ENCODE measurements at places on chromosomes 5 and 9. TPM values are rescaled to one million over a fixed set of nuclear protein-coding genes. Genes with fewer than 3 reads are reported as not detected.
A peak's percentile ranks its signal among the peaks of the same experiment; 100 is the strongest.

GRCh38 chr5:73189871-73190376, 16.9 kb downstream of the TMEM174 start:
- no peaks in the 10 kb centered on the region for H3K4me1 ChIP-seq
- no peak overlapping the region for H3K4me3 ChIP-seq
- peak; percentile 24 for DNase-seq
- H3K27ac ChIP-seq, result no peak overlapping the region

DNA sequence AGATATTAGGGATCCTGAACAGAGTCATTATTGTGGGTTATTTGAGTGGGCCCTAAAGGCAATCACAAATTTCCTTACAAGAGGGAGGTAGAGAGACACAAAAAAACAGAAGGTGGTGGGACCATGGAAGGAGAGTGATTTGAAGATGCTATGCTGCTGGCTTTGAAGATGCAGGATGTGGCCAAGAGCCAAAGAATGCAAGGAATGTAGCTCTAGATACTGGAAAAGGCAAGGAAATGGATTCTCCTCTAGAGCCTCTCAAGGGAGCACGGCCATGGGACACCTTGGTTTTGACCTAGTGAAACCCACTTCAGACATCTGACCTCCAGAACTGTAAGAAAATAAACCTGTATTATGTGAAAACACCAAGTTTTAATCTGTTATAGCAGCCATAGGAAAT, 53.8 kb downstream of the TTC39B start:
- no peak overlapping the region for H3K27ac ChIP-seq
- H3K36me3 ChIP-seq, result no peaks in the 10 kb centered on the region
- H3K4me1 ChIP-seq, result no peaks in the 10 kb centered on the region
- H3K4me3 ChIP-seq, result no peak overlapping the region

DNA sequence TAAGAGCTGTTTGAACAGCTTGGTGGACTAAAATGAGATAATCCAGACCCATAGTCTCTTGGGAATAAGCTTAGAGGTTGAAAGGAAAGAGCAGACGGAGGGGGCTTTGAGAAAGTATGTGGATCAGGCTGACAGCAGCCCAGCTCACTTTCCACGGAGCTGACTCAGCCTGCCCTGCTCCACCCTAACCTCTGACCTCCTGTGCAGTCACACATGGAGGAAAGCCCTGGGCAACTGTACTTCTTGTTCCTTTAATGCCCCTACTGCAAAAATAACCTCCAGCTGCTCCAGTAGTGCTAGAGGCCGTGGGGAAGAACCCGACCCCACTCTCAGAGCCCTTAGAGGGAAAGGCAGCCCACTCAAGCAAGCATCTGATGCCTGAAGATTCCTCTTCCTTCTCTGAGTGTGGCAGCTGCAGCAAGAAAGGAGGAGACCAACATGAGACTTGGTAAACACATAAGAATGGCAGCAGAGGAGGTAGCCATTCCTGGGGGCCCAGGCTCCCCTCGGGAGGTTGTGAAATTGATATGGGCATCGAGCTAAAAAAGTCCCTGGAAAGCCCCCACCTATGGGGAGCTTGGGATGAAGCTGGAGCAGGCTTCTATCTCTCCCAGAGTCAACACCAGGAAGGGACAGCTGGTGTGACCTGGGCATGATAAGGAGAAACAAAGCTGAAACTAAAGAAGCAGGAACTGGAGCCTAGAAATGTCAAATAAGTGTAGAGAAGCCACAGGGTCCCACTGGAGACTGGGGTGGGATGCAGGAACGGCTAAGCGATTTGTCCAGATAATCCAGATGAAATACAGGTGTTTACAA, 204.3 kb downstream of the PIK3R1 start:
- DNase-seq, result peak; percentile 51
- H3K36me3 ChIP-seq, result no peaks in the 10 kb centered on the region
- peaks cover 7% of the 10 kb centered on the region for H3K4me1 ChIP-seq
- no peak overlapping the region for H3K4me3 ChIP-seq
- H3K27me3 ChIP-seq, result no peaks in the 10 kb centered on the region

DNA sequence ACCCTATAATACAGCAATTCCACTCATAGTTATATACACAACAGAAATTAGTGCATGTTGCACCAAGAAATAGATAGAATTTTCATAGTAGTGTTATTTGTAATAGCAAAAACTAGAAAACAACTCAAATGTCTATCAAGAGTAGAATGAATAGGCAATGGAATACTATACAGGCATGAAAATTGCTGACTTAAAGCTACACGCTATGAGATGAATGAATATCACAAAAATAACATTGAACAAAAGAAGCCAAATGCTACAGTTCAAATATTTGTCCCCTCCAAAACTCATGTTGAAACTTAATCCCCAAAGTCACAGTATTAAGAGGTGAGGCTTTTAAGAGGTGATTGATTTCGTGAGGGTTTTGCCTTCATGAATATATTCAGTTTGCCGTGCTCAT, 215.1 kb downstream of the FRMD3 start:
- no peaks in the 10 kb centered on the region for H3K4me1 ChIP-seq
- no peak overlapping the region for H3K4me3 ChIP-seq

DNA sequence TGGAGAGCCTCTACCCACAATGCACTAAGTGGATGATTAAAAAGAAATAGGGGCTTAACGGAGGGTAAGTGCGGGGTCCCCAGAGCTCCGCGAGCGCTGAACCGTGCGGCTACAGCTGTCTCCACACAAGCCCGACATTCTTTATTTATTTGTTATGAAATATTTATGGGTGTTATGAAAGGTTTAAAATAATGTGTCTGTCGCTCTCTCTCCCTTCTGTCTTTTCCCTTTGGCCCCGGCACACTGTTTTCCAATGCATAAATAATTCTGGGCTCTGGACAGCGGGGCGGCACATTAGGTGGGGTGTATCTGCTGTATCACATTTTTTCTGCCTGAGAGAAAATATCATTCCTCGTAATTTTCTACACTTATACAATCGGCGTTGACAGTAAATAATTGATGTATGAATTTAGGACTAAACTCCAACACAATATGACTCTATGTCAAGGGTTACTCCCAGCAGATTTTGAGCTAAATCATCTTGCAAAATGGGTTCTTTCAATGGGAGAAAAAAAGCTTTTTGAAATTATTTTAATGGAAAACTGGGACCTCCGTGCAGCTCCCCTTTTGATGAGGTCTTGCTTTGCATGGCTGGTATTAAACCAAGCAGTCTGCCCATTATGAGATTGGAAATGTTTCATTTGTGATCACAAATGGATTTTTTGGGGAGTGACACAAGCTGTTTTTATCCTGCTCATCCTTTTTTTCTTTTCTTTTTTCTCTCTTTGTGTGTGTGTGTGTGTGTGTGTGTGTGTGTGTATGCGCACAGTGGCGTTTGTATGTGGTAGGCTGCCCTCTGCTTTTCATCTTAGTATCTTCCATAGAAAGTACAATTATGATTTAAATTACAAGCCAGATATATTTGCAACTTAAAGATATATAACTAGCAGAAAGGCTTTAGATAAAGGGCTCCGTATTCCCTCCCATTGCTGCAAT, 370.6 kb upstream of the IRX4 start:
- no peaks in the 10 kb centered on the region for H3K4me1 ChIP-seq
- no peak overlapping the region for H3K4me3 ChIP-seq
- no peak overlapping the region for H3K27ac ChIP-seq
- DNase-seq, result no peak
- no peaks in the 10 kb centered on the region for H3K27me3 ChIP-seq
- no peaks in the 10 kb centered on the region for H3K36me3 ChIP-seq

DNA sequence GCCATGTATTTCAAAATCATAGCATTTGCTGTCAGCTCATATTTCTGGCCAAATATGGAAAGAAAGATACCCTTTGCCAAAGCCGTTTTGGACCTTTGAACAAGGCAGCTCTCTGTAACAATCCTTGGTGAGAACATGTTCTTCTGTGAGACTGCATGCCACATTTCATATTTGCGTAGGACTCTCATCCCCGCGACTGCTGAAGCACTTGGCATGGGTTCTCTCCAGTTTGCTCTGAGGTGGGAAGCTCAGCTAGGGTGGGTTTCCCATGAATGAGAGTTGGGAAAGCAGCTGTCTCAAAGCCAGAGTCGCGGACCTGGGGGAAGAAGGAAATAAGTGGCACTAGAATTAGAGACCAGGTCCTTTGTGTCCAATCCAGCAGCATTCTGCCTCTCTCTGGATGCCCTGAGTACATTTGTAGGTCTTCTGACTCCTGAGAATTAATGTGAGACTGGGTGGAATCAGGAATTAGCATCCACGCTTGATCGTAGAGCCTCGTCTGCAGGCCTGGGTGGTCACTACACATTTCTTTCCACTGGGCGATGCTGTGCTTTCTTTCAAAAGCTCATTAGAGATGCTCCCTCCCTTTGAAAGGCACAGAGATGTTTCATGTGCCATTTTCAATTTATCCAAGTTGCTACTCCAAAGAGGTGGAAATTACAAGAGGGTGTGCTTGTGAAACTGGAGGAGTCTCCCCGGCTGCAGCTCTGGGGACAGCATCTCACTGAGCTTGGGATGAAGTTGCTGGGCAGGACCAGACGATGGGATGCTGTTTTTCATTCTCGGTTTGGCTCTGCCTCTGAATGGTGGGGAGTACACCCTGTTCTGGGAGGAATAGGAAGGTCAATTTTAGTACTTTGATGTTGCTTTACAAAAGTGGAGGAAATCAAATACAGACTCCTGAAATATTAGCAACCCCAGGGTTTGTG, 197.2 kb downstream of the GADD45G start:
- no peak overlapping the region for H3K27ac ChIP-seq
- no peak overlapping the region for H3K4me3 ChIP-seq
- H3K27me3 ChIP-seq, result no peaks in the 10 kb centered on the region
- no peaks in the 10 kb centered on the region for H3K36me3 ChIP-seq
- H3K4me1 ChIP-seq, result no peaks in the 10 kb centered on the region

- no peaks in the 10 kb centered on the region for H3K27me3 ChIP-seq
- no peaks in the 10 kb centered on the region for H3K4me1 ChIP-seq
- DNase-seq, result no peak
- H3K4me3 ChIP-seq, result no peak overlapping the region
These were observed 1716.1 kb upstream of the C9orf72 start for GRCh38 chr9:29289365-29289764.

- no peaks in the 10 kb centered on the region for H3K36me3 ChIP-seq
- no peak overlapping the region for H3K27ac ChIP-seq
- DNase-seq, result no peak
- no peaks in the 10 kb centered on the region for H3K4me1 ChIP-seq
- H3K4me3 ChIP-seq, result no peak overlapping the region
These were observed 1299.8 kb upstream of the WWC1 start for GRCh38 chr5:166991601-166992000.

DNA sequence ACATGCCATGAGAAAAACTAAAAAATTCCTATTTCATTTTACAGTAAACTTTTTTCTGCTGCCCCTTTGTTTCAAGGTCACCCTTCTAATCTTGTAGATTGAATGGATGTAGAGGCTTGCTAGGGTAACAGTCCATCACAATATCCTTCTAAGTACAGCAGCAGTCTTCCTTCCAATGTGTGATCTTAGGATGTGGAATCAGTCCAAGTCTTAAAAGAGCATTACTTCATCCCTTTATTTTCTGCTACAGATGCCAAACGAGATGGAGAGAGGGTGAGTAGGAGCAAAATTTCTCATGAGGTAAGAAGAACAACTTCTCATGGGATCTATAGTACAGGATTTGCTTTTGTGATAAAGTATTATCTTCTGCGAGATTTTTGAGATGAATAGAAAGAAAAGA, 704 bp upstream of the IL33 start:
- H3K27ac ChIP-seq, result no peak overlapping the region
- no peaks in the 10 kb centered on the region for H3K36me3 ChIP-seq

- H3K27ac ChIP-seq, result no peak overlapping the region
- no peak for DNase-seq
- H3K4me3 ChIP-seq, result peak overlapping the region; percentile 48
- no peaks in the 10 kb centered on the region for H3K36me3 ChIP-seq
- peaks cover 99% of the 10 kb centered on the region for H3K27me3 ChIP-seq
- peaks cover 8% of the 10 kb centered on the region for H3K4me1 ChIP-seq
These were observed 21.0 kb downstream of the NR2F1 start for GRCh38 chr5:93603793-93604643.

GRCh38 chr9:111700776-111701175, 39.4 kb downstream of the GNG10 start:
- DNase-seq, result no peak
- H3K36me3 ChIP-seq, result no peaks in the 10 kb centered on the region
- no peaks in the 10 kb centered on the region for H3K4me1 ChIP-seq
- no peaks in the 10 kb centered on the region for H3K27me3 ChIP-seq

DNA sequence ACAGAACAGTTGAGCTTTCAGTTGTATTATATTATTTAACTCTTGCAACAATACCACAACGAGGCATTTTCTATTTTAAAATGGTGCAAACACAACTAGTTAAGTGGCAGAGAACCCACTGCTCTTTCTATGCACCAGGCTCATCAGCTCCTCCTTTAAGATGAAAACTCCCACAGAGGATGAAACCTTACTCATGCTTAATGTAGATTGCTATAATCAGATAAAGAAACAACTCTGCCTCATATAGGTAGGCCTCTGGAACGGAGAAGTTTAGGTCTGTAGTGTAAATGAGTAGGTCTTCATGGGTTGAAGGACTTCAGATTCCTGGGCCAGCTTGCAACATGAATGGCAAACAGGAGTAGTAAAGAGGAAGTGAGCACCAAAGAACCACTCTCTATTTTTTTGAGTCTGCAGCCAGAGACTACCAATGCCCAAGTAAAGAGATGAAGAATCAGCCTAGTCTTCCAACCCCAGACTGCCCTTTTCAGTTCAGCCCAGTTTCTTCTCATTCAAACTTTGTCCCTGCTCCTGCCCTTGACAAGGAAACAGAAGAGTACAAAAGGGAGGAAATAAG, 33.9 kb downstream of the HACD4 start:
- DNase-seq, result no peak
- no peaks in the 10 kb centered on the region for H3K27me3 ChIP-seq
- H3K4me1 ChIP-seq, result no peaks in the 10 kb centered on the region
- peaks cover 33% of the 10 kb centered on the region for H3K36me3 ChIP-seq
- H3K4me3 ChIP-seq, result no peak overlapping the region

DNA sequence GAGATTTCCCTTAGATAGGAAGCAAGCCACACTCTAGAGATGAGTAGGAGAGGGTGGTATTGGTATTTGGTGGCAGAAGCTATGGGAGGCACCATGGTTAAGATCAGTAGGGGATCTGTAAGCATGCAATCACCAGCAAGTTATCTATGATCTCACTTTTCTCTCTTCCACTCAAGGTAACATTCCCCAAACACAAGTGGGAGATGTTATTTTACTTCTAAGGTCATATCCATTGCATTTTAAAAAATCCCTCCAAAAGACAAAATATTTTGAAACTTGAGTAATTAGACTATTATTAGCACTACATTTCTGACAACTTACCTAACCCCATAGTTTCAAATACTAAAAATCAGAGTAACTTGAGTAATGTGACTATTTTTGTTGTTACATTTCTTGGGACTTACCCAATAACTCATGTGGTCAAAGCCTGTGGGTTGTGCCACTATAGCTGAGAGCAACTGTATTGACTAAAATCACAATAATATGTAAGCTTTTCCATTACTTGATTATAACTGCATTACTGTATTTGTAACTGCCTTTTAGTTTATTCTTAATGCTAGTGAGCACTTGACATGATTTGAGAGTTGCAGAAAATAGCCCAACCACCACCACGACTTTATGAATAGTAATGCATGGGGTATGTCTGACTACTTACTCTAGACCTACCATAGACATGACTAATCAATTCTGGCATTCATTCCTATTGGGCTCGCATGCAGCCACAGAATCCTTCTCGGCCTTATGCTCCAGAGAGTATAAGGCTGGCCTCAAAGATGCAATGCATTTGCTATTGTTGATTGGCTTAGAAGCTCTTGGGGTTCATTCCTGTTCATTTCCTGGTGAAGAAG, 264.7 kb downstream of the TRIM32 start:
- DNase-seq, result no peak
- no peaks in the 10 kb centered on the region for H3K36me3 ChIP-seq
- no peaks in the 10 kb centered on the region for H3K4me1 ChIP-seq
- H3K4me3 ChIP-seq, result no peak overlapping the region
- H3K27ac ChIP-seq, result no peak overlapping the region

Gene CAMK2A
- 45.3 TPM for total RNA-seq

Gene EPB41L4A
- total RNA-seq, result 4.5 TPM

Gene ITGA2
- 0.64 TPM for total RNA-seq

Gene AQP7
- total RNA-seq, result 8.6 TPM

Gene ELL2
- 59.8 TPM for total RNA-seq

Gene ESM1
- not detected for total RNA-seq

Gene ANKRD31
- not detected for total RNA-seq

Gene DMGDH
- 2.3 TPM for total RNA-seq
